ENCODE measurements at places on chromosomes 7 and 10. TPM values are rescaled to one million over a fixed set of nuclear protein-coding genes. Genes with fewer than 3 reads are reported as not detected.

DNA sequence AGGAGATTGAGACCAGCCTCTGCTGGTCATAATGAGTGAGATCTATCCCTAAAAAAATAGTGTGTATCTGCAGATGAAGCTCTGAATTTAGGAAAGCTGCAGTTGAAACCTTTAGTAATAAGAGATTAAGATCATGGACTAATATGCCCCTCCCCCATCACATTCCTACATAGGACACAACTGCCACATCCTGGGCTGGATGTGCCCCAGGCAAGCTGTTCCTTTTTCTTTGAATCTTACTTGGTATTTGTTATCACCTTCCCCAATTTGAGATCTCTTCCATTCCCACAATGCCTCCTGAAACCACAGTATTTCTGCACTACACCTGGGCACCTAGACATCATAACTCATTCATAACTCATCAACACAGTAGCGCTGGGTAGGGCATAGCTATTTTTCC is 74.1 kb downstream of the DOCK1 start:
- H3K27me3 ChIP-seq = no peaks in the 10 kb centered on the region
- H3K36me3 ChIP-seq = no peaks in the 10 kb centered on the region
- H3K4me3 ChIP-seq = no peak overlapping the region
- no peak overlapping the region for H3K27ac ChIP-seq
- no peaks in the 10 kb centered on the region for H3K4me1 ChIP-seq

DNA sequence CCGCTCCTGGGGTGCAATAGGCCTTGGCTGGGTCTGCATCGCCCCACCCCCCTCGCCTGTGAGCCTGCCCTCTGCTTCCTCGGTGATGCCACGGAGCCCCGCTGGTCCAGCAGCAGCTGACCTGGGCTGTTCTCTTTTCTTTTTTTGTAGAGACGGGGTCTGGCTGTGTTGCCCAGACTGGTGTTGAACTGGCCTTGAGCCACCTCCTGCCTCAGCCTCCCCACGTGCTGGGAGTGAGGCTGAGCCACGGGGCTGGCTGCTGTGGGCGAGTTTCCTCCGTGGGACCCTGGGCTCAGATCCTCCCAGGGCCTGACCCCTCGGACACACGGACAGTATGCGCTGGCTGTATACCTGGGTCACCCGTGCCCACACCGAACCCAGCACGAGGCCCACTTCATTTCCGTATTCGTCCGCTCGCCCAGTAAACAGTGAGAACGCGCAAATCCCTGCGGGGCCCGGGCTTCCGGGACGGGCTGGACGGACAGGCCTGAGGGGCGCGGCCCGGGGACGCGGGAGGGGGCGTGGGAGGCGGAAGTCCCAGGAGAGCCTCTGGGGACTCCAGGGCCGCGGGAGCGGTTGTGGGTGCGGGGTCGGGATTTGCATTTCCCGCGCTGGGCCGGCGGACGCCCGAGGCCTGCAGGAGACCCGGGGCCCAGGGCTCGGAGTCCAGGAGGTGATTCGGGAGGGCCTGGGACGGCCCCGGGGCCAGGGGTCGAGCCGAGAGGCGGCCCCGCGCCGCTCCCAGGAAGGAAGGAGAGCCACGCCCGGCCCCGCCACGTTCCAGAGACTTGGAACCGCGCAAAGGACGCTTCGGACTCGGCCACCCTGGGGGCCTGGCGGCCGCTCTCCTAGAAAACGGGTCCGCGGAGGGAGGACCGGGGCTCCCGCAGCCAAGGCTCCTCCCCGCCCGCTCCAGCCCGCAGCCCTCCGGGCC is 57.7 kb upstream of the DNAJB6 start:
- no peak overlapping the region for H3K27ac ChIP-seq
- H3K4me1 ChIP-seq = peaks cover 13% of the 10 kb centered on the region
- H3K4me3 ChIP-seq = no peak overlapping the region
- no peaks in the 10 kb centered on the region for H3K36me3 ChIP-seq
- DNase-seq = no peak
- peaks cover 2% of the 10 kb centered on the region for H3K27me3 ChIP-seq

GRCh38 chr7:135328526-135328925 is 94.9 kb downstream of the STRA8 start:
- no peak overlapping the region for H3K4me3 ChIP-seq
- H3K27me3 ChIP-seq = no peaks in the 10 kb centered on the region
- no peak for DNase-seq

- no peak overlapping the region for H3K27ac ChIP-seq
- H3K27me3 ChIP-seq = no peaks in the 10 kb centered on the region
- no peaks in the 10 kb centered on the region for H3K4me1 ChIP-seq
- no peak overlapping the region for H3K4me3 ChIP-seq
- no peaks in the 10 kb centered on the region for H3K36me3 ChIP-seq
Measured at GRCh38 chr10:122911889-122912484, 1.6 kb downstream of the FAM24A start.

DNA sequence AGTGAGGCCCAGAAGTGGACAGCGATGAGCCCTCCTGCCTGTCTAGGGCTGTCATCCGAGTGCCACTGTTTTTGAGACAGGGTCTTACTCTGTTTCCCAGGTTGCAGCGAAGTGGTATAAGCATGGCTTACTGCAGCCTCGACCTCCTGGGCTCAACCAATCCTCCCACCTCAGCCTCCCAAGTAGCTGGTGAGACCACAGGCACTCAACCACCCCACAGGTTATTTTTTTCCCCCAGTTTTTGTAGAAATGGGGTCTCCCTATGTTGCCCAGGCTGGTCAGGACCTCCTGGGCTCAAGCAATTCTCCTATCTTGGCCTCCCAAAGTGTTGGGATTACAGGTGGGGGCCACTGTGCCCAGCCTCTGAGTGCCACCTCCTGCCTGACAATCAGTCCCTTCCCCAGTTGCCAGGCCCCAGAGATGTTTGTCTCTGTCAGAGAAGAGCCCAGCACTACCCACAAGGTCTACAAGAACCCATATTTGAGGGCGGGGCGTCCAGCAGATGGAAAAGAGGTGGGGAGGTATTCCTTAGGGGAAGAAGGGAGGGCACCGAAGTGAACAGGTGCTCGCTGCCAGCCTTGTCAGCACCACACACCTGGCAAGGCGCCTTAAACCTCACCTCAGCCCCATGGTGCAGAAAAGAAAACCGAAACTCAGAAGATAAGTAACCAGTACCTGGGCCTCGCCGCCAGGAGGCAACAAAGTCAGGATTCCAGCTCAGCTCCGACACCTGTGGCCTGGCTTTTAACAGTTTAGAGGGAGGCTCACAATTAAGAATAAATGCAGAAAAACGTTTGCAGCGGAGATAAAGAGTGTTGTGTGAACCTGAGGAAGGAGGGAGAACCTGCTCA is 77.4 kb upstream of the ANLN start:
- H3K27ac ChIP-seq = no peak overlapping the region
- H3K36me3 ChIP-seq = no peaks in the 10 kb centered on the region
- peaks cover 2% of the 10 kb centered on the region for H3K4me1 ChIP-seq
- H3K27me3 ChIP-seq = no peaks in the 10 kb centered on the region

DNA sequence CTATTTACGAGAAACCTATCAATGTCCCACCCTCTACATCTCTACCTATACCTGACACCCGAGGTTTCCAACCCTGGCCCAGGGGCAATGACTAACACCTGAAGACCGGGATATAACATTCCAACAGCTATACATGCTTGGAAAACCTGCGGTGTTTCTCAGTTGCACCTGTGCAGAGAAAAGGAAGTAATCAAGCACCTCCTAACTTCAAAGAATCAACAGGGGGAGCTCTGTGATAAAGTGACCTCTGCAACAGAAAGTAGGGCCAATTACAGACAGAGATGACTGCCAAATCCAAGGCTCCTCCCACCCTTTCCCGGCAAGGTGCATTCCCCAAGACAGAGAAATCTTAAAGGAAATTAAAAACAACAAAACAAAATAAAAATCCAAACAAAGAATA is 41.3 kb downstream of the CCDC6 start:
- H3K4me3 ChIP-seq = no peak overlapping the region
- no peak for DNase-seq
- peaks cover 41% of the 10 kb centered on the region for H3K4me1 ChIP-seq
- no peak overlapping the region for H3K27ac ChIP-seq
- peaks cover 19% of the 10 kb centered on the region for H3K36me3 ChIP-seq
- no peaks in the 10 kb centered on the region for H3K27me3 ChIP-seq

PNLIPRP2 gene
- not detected for total RNA-seq

DNA sequence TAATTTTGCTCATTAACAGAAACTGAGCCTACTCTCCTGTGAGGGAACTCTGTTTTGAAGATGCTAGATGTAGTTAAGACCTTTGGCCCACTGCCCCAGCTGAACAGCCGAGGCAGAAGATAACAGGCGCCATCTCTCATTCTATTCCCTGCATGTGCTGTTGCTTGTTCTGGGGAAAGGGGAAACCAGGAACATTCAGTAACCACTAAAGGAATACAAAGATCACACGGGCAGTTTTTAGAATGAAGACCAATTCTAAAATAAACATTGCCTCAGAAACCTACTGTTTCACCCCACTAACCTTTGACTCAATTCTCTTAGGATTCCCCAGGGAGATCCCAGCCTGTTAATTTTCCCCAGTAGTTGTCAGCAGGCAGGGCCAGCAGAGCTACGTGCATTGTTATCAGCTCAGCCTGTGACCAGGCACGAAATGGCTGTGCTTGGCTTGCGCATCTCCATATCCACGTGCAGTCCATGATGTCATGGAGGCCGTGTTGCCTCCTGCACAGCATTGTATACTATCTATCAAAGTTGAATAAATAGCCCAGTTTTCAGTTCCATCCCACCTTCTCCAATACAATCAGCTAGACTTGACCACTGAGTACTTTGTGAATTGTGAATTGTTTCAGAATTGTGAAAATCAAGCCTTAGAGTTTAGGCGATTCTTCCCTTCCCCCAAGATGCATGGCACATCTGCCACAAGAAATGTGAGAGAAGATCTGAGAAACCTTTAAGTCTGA is 36.0 kb downstream of the ANK3 start:
- H3K36me3 ChIP-seq = no peaks in the 10 kb centered on the region
- no peaks in the 10 kb centered on the region for H3K4me1 ChIP-seq
- no peak for DNase-seq
- no peak overlapping the region for H3K4me3 ChIP-seq

DNA sequence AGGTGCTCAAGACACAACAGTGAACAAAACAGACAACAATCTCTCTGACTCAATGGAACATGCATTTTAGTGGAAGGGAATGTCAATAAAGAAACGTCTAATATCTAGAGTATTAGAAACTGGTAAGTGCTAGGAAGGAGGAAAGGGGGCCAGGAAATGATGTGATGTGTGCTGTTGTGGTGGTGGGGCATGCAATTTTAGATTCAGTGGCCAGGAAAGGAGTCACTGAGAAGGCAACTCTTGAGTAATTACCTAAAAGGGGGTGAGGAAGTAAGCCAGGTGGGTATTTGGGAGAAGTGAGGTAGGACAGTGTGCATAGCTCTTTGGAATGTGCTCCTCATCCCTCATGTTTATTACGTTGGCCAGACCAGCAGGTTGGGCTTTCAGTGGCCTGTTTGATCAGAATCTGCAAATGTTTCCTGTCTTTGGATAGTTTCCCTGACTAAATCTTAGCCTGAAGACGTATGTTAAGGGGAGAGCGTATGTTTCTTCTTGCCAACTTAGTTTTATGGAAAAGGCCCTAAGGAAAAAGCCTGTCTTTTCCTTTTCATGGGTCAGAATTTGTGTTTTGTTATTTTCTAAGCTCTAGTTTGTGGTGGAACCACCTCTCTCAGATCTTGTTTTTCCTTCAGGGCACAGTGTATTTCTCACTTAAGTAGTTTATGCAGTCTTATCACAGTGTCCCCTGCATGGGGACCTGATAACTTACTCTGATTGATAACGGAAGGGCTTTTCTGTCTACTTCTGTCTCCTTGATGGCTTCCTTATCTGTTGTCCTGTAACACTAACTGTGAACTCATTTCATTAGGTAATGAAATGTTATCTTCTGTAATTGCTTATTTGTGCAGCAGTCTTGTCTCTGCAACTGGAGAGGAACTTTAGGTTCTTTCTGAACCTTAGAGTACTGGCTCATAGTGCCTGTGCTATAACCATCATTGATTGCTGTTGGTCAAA is 203.7 kb downstream of the AUTS2 start:
- no peak overlapping the region for H3K27ac ChIP-seq
- H3K4me1 ChIP-seq = peaks cover 3% of the 10 kb centered on the region
- H3K27me3 ChIP-seq = no peaks in the 10 kb centered on the region
- no peaks in the 10 kb centered on the region for H3K36me3 ChIP-seq
- DNase-seq = no peak

ADCYAP1R1 gene
- total RNA-seq = not detected

GRCh38 chr7:151704299-151704959 is 172.5 kb downstream of the PRKAG2 start:
- no peak overlapping the region for H3K4me3 ChIP-seq
- H3K27ac ChIP-seq = no peak overlapping the region
- H3K4me1 ChIP-seq = peaks cover 3% of the 10 kb centered on the region

- H3K27me3 ChIP-seq = no peaks in the 10 kb centered on the region
- H3K27ac ChIP-seq = no peak overlapping the region
- no peaks in the 10 kb centered on the region for H3K36me3 ChIP-seq
- no peaks in the 10 kb centered on the region for H3K4me1 ChIP-seq
- no peak for DNase-seq
Measured at GRCh38 chr10:106900016-106900652, 264.4 kb downstream of the SORCS1 start.

DNA sequence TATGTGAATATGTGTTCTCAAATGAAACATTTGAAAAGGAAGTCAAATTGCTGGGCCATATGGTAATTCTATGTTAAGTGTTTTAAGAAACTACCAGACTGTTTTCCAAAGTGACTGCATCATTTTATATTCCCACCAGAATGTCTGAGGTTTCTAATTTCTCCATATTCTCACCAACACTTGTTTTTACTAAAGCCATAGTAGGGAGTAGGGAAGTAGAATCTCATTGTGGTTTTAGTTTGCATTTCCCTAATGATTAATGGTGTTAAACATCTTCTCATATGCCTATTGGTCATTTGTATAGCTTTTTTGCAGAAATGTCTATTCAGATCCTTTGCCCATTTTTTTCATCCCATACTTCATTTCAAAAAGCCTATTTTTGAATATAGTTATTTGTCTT is 9.1 kb upstream of the SEMA4G start:
- peaks cover 45% of the 10 kb centered on the region for H3K36me3 ChIP-seq
- H3K4me1 ChIP-seq = peaks cover 7% of the 10 kb centered on the region
- H3K4me3 ChIP-seq = no peak overlapping the region
- H3K27ac ChIP-seq = no peak overlapping the region

GRCh38 chr10:111698711-111699110 is 484.9 kb downstream of the GPAM start:
- H3K27me3 ChIP-seq = no peaks in the 10 kb centered on the region
- no peak overlapping the region for H3K27ac ChIP-seq
- H3K4me3 ChIP-seq = no peak overlapping the region
- H3K4me1 ChIP-seq = no peaks in the 10 kb centered on the region

SPDYE5 gene
- total RNA-seq = not detected

DNA sequence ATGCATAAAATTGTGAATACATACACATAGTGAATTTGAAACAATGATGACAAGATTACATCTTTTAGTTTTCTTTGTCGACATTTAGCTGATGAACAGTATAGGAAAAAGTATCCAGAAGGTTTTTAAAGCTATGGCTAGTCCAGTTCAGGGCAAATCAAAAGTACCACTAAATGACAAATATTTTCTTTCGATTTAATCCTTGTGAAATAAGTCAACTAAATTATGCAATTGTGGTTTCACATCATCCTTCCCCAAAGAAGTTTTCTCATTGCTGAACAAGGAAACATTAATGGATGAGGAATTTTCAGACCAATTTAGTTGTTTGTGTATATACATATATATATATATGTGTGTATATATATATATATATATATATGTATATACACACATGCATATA is 774.0 kb downstream of the DNAJB9 start:
- DNase-seq = no peak
- H3K4me1 ChIP-seq = no peaks in the 10 kb centered on the region
- no peak overlapping the region for H3K4me3 ChIP-seq
- H3K27ac ChIP-seq = no peak overlapping the region
- no peaks in the 10 kb centered on the region for H3K36me3 ChIP-seq

SSBP1 gene
- 244 TPM for total RNA-seq

All from activated T-helper 2 cell treated with anti-CD3 and anti-CD28 coated beads, Interferon-gamma antibody, Interleukin-2, Interleukin-4, amounts not matched to agents 10 μg/mL and 5 μg/mL and 100 μg/mL, durations not matched to agents 14 hours and 24 hours and 36 hours (primary cell).